ENCODE measurements at places on chromosomes 5 and 9.

GRCh38 chr5:113572716-113573115 is 59.2 kb downstream of the YTHDC2 start:
- DNase-seq, result no peak

GRCh38 chr5:40405996-40406740 is 273.5 kb upstream of the PTGER4 start:
- no peak for DNase-seq

- DNase-seq, result no peak
Observed at GRCh38 chr5:165627548-165628170, 2122.2 kb downstream of the MAT2B start.

- no peak for DNase-seq
Observed at GRCh38 chr9:134356496-134357470, 30.5 kb downstream of the RXRA start.

Data from stimulated activated CD4-positive, alpha-beta T cell treated with anti-CD3 and anti-CD28 coated beads, Interleukin-2, amount 100 ng/mL, for 48 hours (primary cell).